ENCODE measurements at places on chromosomes 16 and 17.

DNA sequence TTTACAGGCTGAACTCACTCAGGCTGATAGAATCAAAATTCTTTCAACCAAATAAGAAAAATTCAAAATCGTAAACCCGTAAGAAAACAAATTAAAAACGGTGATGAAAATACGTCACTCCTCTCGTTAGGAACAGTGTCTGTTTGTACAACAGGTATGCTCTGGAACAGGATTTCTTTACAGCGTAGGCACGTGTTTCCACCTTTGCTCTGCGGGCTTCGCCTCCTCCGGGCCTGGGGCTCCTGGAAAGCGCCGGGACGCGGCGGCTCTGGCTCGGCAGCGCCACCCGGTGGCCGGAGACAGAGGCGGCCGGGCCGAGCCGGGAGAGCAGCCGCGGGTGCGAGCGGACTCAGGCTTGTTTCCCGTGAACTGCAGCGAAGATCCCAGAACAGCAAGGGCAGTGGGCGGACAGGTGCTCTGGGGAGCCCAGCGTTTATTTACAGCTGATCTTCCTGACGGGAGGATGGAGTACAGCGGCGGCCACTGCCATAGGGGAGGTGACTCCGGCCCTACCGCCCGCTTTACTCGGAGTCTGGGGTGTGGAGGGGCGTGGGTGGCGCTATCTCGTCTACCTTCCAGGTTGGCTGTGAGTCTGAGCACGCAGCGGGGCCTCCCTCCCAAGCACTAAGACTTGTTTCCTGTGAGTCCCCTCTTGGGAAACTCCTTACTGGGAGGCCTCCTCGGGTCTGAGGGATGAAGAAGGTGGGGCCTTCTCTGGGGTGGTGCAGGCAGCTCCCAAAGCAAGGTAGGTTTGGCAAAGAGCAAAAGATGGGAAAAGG, 40.5 kb upstream of the ATP2A3 start:
- DNase-seq, result peak; percentile 53

GRCh38 chr16:10878644-10879501, 1.9 kb downstream of the CIITA start:
- no peak for DNase-seq

GRCh38 chr17:20299013-20299412, 168.3 kb downstream of the LGALS9B start:
- DNase-seq, result no peak

DNA sequence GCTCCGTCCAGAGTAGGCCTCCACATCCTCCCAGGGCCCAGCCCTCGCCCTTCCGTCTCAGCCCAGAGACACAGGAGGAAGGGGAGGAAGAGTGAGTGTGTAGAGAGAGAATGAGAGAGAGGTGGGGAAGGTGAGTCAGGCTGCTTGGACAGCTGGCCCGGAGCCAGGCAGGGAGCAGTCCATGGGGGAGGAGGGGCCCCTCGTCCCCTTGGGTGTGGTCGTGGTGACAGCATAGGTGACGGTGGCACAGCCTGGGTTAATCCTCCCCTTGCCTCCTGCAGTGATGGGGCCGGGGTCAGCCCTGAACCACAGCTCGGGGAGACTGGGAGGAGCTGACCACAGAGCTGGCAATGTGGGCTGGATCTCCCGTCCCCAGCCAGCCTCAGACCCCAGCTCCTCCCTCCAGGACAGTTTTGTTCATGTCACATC, 36.5 kb downstream of the FA2H start:
- no peak for DNase-seq

DNA sequence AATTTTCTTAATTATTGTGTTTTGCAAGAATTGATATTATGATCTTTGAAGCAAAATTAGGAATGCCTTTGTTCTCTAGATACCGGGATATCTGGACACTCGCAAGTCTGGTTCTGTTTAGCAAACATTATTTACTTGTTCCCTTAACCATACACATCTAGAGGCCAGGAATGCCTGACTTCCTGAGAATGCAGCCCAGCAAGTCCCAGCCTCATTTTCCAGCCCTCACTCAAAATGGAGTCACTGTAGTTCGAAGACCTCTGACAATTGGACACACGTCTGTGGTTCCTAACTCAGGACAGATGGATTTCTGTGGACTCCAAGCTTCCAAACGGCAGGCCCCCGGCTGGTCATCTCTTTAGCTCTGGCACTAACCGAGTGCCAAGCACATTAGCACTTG, 355.4 kb upstream of the RBFOX1 start:
- DNase-seq, result no peak
